ENCODE measurements at places on chromosomes 16 and 17. TPM values are rescaled to one million over a fixed set of nuclear protein-coding genes. Genes with fewer than 3 reads are reported as not detected.

GRCh38 chr17:82350182-82351030 is 8.6 kb upstream of the TEX19 start:
- H3K36me3 ChIP-seq: no peaks in the 10 kb centered on the region
- H3K4me3 ChIP-seq: no peak overlapping the region
- no peak overlapping the region for H3K27ac ChIP-seq
- DNase-seq: no peak
- peaks cover under 1% of the 10 kb centered on the region for H3K4me1 ChIP-seq

TEX19 gene
- under 0.01 TPM for total RNA-seq

PRM3 gene
- not detected for total RNA-seq

DNA sequence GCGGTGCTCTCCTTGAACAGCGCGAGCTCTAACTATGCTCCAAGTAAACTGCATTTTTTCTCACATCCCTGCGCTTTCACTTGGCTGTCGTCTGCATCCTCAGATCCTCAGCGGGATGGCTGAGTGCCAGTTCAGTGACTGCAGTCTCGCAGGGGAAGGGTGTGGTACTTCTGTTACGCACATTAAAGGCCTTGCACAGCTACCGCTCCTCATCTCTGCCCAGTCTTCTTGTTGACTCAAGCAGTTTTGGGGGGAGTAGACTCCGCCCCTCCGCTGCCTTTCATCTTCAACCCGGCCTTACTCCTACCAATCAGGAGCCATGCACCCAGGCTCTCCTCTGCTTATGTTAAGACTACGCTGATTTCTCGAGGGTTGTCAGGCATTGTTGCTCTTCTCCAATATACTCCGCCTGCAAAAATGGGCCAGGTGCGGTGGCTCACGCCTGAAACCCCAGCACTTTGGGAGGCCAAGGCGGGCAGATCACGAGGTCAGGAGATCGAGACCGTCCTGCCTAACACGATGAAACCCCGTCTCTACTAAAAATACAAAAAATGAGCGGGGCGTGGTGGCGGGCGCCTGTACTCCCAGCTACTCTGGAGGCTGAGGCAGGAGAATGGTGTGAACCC is 10.0 kb downstream of the ATP5PD start:
- no peak overlapping the region for H3K4me3 ChIP-seq
- no peak overlapping the region for H3K27ac ChIP-seq
- DNase-seq: peak; percentile 77
- peaks cover 2% of the 10 kb centered on the region for H3K4me1 ChIP-seq
- no peaks in the 10 kb centered on the region for H3K27me3 ChIP-seq
- peaks cover 23% of the 10 kb centered on the region for H3K36me3 ChIP-seq

DNA sequence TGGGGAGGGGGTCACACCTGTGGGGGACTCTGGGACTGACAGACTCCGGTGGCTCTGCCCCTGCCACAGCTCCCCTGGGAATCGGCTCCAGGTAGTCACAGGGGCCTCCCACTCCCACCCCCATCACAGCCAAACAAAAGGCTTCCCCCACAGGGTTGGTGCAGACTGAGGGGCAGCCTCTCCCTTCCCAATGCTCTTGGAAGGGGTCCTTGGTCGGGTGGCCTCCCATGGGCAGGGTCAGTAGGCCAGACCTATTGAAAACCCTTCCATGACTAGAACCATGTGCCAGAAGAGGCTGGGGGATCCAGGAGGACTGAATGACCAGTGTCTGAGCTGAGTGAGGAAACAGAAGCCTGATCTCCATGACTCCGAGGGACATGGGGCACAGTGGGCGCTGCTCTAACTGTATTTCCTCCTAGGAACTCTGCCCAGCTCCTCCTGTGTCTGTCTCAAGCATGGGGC is 28.6 kb downstream of the TK2 start:
- peak overlapping the region; percentile 28 for H3K27ac ChIP-seq
- no peak for DNase-seq

CD68 gene
- total RNA-seq: 23.3 TPM

GRCh38 chr16:80203821-80204220 is 337.0 kb upstream of the DYNLRB2 start:
- no peak overlapping the region for H3K4me3 ChIP-seq
- H3K27ac ChIP-seq: no peak overlapping the region
- no peaks in the 10 kb centered on the region for H3K36me3 ChIP-seq
- no peak for DNase-seq
